ENCODE measurements at places on chromosomes 7 and 10. TPM values are rescaled to one million over a fixed set of nuclear protein-coding genes. Genes with fewer than 3 reads are reported as not detected.

NSUN6 gene
- total RNA-seq: 23.2 TPM

AFAP1L2 gene
- total RNA-seq: 5.0 TPM

PDZD7 gene
- total RNA-seq: 1.4 TPM

HKDC1 gene
- 0.68 TPM for total RNA-seq

CHRM2 gene
- total RNA-seq: not detected

PRTFDC1 gene
- 1.5 TPM for total RNA-seq

METTL27 gene
- total RNA-seq: 0.69 TPM

CD36 gene
- total RNA-seq: 6.8 TPM

DGKB gene
- not detected for total RNA-seq

WNT8B gene
- total RNA-seq: 0.54 TPM

COL28A1 gene
- not detected for total RNA-seq

INMT gene
- 0.37 TPM for total RNA-seq

RAB19 gene
- total RNA-seq: 8.1 TPM

PRKCQ gene
- total RNA-seq: 61.8 TPM

ZNF804B gene
- total RNA-seq: not detected

ATE1 gene
- total RNA-seq: 21.9 TPM

LIPN gene
- not detected for total RNA-seq

LRRC18 gene
- total RNA-seq: 0.25 TPM

TAF5 gene
- total RNA-seq: 12.1 TPM

IRF5 gene
- 7.7 TPM for total RNA-seq
